Hippocampal formation (tissue), 2 donors: ENCODE measurements at places on chromosomes 6 and 20.

GRCh38 chr6:155171109-155171746, 92.6 kb upstream of the CLDN20 start:
- peak; percentile 5 for DNase-seq

GRCh38 chr6:168155821-168156741, 77.1 kb upstream of the FRMD1 start:
- no peak for DNase-seq

DNA sequence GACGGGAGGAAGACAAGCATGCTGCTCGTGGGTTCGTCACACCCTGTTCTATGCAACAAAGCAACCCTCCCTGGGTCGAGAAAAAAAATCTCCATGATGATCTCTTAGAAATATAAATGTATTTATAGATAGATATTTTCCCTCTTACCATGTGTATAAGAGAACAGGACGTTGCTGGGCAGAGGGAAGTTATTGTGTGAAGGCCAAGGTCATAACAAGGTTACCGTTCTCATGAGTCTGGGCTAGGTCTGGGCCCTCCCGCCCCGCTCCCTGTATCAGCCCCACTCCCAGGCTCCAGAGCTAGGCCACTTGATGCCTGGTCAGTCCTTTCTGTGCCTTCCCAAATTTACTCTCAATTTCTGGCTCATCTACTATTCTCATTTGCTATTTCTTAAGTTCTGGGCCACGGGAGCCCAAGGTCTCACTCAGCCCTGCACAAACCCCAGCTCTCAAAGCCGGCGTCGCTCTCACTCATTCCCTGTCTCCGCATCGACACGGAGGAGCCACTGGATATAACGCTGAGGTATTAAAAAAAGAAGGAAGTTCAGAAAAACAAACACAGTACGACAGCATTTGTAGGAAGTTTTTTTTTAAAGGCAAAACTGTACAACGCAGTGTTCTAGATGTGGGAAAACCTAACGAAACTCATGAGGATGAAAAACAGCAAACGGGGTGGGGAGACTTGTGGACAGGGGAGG, 96.8 kb downstream of the PSMG4 start:
- peak; percentile 88 for DNase-seq

DNA sequence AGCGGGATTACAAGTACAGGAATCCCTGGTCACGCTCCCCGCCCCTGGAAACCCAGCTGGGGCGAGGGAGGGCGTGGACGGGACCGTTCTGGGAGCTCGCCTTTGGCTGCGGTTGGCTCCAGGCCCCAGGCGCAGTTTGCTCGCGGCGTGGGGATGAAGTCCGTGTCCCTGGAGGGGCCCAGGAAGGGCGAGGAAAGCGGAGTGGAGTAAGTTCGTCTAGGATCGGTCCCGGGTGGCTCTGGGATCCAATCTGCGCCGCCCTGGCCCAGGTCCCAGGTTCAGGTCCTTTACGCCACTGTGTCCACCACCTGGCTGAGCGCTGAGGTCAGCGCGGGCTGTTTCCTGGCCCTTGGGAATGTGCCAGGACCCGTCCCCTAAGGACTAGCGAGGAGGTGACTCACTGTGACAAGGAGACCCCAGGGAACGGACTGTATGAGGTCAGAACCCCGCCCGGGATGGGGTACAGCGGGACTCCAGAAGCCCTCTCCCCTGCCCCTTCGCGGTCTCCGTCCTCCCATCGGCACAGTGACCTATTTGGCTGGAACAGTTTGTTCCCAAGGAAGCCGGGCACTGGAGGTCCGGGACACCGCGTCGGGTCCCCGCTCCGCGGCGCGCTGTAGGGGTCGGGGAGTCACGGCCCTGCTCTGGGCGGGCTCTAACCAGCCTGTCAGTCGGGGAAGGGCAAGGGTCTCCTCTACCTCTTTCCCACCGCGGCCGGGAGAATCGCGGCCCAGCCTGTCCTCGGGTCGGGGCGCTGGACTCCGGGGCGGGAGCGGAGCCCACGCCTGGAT, 724 bp downstream of the CDKN1A start:
- DNase-seq, result no peak

GRCh38 chr20:20897145-20897544, 184.7 kb upstream of the RALGAPA2 start:
- DNase-seq, result no peak

- DNase-seq, result no peak
Observed at GRCh38 chr6:49634092-49634835, 2.4 kb downstream of the RHAG start.

GRCh38 chr6:105005451-105005850, 48.5 kb downstream of the LIN28B start:
- no peak for DNase-seq

DNA sequence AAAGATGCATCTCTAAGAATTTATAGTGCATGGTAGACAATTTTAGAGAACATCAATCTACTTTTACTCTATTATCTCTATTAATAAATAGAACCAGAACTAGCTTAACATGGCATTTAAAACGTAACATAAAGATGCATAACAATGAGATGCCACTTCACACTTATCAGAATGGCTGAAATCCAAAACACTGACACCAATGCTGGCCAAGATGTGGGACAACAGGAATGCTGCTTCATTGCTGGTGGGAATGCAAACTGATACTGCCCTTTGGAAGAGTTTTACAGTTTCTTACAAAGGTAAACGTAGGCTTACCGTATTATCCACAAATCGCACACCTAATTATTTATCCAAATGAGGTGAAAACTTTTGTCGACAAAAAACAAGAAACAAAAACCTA, 95.2 kb downstream of the SESN1 start:
- no peak for DNase-seq

DNA sequence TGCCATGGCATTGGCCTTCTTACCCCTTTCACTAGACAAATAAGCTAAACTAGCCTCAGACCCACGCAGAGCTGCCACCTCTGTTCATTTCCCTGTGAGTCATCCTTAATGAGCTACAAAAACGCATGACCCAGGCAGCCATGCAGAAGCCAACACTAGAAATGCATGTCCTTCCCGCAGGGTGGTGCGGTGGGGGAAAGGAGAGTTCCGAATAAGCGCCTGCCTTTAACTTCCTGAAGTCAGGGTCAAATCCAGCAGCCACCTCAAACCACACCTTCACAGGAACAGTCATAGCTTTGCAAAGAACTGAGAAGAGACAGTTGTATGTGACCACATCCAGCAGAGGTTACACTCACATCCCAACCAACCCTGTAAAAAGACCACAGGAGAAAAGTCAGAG, 40.4 kb downstream of the IRF4 start:
- no peak for DNase-seq

DNA sequence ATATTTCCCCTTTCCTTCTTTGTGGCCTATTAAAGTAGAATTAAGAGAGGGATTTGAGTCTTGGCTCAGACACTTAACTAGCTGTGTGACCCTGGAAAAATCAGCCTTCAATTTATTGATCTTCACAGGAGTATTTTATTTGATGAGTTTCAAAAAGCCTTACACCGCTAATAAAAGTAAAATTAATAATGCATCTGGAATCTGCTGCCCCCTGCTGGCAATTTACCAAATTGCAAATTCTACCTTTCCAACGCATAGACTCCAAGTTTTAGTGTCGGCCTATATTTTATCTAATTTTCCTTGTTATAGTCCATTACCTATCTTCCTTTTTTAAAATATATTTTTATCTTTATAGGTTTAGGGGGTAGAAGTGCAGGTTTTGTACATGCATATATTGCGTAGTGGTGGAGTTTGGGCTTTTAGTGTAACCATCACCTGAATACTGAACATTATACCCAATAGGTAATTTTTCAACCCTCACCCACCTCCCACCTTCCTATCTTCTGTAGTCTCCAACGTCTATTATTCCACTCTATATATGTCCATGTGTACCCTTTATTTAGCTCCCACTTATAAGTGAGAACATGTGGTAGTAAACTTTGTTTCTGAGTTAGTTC, 46.3 kb downstream of the GOPC start:
- peak; percentile 24 for DNase-seq

- DNase-seq, result peak; percentile 87
Observed at GRCh38 chr6:30626484-30627366, at the start of gene ATAT1. Gene ATAT1, plus strand, starts transcription at chr6:30626874.

- no peak for DNase-seq
Observed at GRCh38 chr20:19734811-19735210, 23.2 kb upstream of the RIN2 start.

- no peak for DNase-seq
Observed at GRCh38 chr6:167704396-167704901, 122.3 kb upstream of the AFDN start.

- no peak for DNase-seq
Observed at GRCh38 chr6:145756170-145756662, 20.9 kb upstream of the EPM2A start.

GRCh38 chr6:39855356-39855995, 63.3 kb downstream of the DAAM2 start:
- DNase-seq, result no peak

GRCh38 chr20:50488236-50488806, 21.9 kb upstream of the PTPN1 start:
- DNase-seq, result no peak

GRCh38 chr6:142885182-142885867, 59.7 kb downstream of the HIVEP2 start:
- peak; percentile 53 for DNase-seq

DNA sequence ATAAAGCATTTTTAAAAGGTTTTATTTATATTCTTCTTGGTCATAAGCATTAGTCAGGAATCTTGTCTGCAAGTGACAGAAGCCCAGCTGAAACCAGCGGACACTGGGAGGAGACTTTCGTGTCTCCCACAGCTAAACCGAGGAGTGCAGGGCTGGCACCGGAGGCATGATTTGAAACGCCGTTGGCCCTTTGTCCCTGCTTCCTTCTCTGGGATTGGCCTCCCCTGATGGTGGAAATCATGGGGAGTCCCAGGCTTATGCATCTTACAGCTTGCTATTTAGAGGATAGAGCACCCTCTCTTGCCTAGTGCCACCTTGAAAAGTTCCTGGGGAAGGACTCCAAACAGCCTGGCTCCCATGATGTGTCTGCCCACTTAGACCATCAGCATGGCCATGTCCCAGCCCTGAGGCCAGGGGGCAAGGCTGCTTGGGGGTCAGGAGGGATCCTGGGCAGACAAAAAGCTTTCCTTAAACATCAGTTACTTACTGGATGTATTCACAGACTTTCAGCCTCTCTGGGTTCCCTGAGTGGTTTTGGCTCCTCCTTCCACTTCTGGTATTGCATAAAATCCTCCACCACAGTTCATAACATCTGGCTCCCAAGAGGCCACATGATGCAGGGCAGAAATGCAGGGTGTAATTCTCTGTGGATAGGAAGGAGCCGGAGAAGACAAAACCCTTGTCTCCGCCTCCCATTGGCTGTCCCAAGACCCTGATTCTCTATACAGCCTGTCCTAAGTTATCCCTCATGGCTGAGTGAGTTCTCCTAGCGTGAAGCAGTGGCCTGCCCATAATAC, 49.3 kb upstream of the INSM1 start:
- no peak for DNase-seq

- DNase-seq, result no peak
Observed at GRCh38 chr6:17914651-17915050, 72.8 kb downstream of the KIF13A start.

- no peak for DNase-seq
Observed at GRCh38 chr20:51447765-51448148, 94.8 kb downstream of the NFATC2 start.

DNA sequence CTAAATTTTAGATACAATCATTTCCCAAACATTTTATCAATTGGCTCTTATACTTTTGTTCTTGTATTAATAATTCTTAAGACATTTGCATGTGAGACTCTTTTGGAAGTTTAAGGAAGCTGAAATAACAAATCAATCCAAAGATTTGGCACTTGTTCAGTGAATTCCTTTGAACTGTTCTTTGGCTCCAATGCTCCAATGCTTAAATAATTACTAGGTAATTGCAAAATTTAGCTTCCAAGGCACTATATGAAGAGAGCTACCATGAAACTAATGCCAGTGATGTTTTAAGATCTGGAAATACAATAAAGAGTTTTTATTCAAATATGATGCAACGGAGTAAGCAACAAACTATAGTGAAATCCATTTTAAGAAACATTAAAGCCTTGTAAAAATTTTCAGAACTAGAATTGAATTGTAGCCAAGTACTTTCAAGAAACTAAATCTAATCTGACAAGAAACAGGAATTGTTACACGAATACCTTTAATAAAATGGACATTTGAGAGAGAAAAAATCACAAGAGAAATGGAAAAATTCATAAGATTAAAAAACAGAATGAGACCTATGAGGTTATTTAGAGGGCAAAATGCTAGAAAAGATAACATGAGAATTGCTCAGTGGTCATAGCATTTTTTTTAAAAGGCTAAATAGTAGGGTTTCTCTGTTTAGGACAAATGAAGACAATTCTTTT, 43.6 kb upstream of the SMLR1 start:
- DNase-seq, result no peak

GRCh38 chr6:170006071-170006899, 254.9 kb downstream of the ERMARD start:
- DNase-seq, result no peak

GRCh38 chr6:132693478-132693877, 20.4 kb downstream of the VNN1 start:
- DNase-seq, result no peak

GRCh38 chr6:131982740-131983259, 31.6 kb upstream of the CCN2 start:
- DNase-seq, result no peak

DNA sequence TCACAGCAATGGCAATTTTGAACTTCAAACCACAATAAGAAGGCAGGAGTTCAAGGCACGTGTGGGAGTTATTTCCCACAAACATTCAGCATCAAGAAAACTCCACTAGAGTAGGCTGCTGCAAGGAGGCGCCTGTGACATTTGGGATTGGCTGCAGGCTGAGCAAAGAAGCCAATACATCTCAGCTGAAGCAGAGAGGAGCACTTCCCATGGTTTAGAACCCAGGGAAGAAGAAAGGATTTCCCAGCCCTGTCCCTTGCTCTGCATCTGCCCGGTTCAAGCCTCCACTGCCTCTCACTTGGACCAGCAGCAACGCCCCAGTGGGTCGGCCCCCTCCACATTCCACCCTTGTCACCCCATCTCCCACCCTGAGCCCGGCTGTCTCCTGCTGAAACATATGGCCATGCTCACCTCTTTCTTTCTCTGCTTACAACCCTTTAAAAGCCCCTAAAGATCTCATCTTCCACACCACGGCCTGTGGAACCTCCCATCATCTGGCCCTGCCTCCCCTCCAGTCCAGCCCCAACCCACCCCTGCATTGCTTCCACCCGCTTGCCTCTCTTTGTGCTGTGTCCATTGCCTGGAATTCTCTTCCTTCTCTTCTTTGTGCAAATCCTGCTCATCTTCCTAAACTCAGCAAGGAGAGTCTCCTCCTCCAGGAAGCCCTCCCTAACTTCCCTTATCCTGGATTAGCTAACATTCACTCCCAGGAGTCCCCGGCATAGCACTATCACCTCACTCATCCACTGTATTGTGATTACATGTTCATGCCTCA, 128.3 kb downstream of the ANKRD60 start:
- DNase-seq, result no peak
